ENCODE measurements at places on chromosomes 3 and 15. TPM values are rescaled to one million over a fixed set of nuclear protein-coding genes. Genes with fewer than 3 reads are reported as not detected.

FSD2 gene
- not detected for total RNA-seq

PEX5L gene
- not detected for total RNA-seq

LSAMP gene
- total RNA-seq, result 0.62 TPM

INAFM2 gene
- total RNA-seq, result 4.8 TPM

USP50 gene
- total RNA-seq, result 0.24 TPM
